Activated naive CD4-positive, alpha-beta T cell treated with anti-CD3 and anti-CD28 coated beads, Interleukin-2, amount 10 ng/mL, durations not matched to agents 5 hours and 36 hours (primary cell): ENCODE measurements at places on chromosomes 2 and 18. TPM values are rescaled to one million over a fixed set of nuclear protein-coding genes. Genes with fewer than 3 reads are reported as not detected.

POU3F3 gene
- not detected for total RNA-seq

CYP26B1 gene
- not detected for total RNA-seq

GCG gene
- not detected for total RNA-seq

DHRS9 gene
- not detected for total RNA-seq

PDK1 gene
- total RNA-seq = 52.0 TPM

TEX51 gene
- not detected for total RNA-seq

CNOT11 gene
- total RNA-seq = 61.2 TPM

RGPD3 gene
- 0.19 TPM for total RNA-seq

LAMA1 gene
- not detected for total RNA-seq

ACVR1 gene
- total RNA-seq = 42.0 TPM

CAPG gene
- 180 TPM for total RNA-seq

SP100 gene
- total RNA-seq = 242 TPM

ACMSD gene
- not detected for total RNA-seq

ZNF804A gene
- not detected for total RNA-seq

R3HDM1 gene
- 42.4 TPM for total RNA-seq

ZNG1B gene
- 33.7 TPM for total RNA-seq

CDCA7 gene
- 77.9 TPM for total RNA-seq

GPR39 gene
- total RNA-seq = not detected

G6PC2 gene
- not detected for total RNA-seq

ALPG gene
- total RNA-seq = not detected

HOXD13 gene
- not detected for total RNA-seq

ASB1 gene
- 31.7 TPM for total RNA-seq

GALNT5 gene
- total RNA-seq = not detected

KYNU gene
- not detected for total RNA-seq

FNDC4 gene
- 0.22 TPM for total RNA-seq

DSG1 gene
- not detected for total RNA-seq

IHH gene
- not detected for total RNA-seq

TSPYL6 gene
- total RNA-seq = not detected

ABCB6 gene
- 11.8 TPM for total RNA-seq

TTC27 gene
- 13.7 TPM for total RNA-seq

IL36G gene
- total RNA-seq = not detected

ASPRV1 gene
- total RNA-seq = 1.2 TPM

PDE11A gene
- not detected for total RNA-seq

CSRNP3 gene
- total RNA-seq = not detected

MC5R gene
- not detected for total RNA-seq

UGT1A1 gene
- total RNA-seq = not detected

UGT1A6 gene
- not detected for total RNA-seq

ERFE gene
- 0.29 TPM for total RNA-seq

C2orf81 gene
- 3.3 TPM for total RNA-seq

ZNF519 gene
- total RNA-seq = 13.3 TPM

MYL12B gene
- total RNA-seq = 332 TPM

CD8B2 gene
- total RNA-seq = 0.08 TPM

ARHGAP15 gene
- 170 TPM for total RNA-seq

TMEM131 gene
- total RNA-seq = 42.6 TPM

HJURP gene
- total RNA-seq = 93.8 TPM

PTPRN gene
- total RNA-seq = not detected

GNLY gene
- 26.3 TPM for total RNA-seq

MBD1 gene
- 86.8 TPM for total RNA-seq
